ENCODE measurements at places on chromosomes 3 and 15.

DNA sequence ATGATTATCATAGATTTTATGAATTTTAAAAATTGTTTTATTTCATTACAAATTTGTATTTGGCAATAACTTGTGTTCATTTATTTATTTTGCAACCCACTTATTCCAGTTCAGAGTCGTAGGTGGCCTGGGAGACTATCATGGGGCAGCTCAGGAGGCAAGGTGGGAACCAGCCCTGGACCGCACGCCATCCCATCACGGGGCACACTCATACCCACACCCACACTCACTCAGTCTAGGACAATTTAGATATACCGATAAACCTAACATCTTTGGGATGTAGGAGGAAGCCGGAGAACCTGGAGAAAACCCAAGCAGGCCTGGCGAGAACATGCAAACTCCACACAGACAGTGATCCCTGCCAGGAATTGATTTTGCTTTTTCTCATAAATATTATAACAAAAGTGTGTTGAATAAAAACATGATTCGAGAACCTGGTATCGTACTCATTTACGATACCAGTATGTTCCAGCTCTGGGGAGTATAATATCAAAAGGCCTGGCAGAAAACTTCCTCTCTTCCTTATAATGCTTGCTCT lies 205.3 kb downstream of the NFKBIZ start:
- no peak for DNase-seq

GRCh38 chr15:101488300-101489164 lies 975 bp downstream of the PCSK6 start:
- DNase-seq, result no peak

DNA sequence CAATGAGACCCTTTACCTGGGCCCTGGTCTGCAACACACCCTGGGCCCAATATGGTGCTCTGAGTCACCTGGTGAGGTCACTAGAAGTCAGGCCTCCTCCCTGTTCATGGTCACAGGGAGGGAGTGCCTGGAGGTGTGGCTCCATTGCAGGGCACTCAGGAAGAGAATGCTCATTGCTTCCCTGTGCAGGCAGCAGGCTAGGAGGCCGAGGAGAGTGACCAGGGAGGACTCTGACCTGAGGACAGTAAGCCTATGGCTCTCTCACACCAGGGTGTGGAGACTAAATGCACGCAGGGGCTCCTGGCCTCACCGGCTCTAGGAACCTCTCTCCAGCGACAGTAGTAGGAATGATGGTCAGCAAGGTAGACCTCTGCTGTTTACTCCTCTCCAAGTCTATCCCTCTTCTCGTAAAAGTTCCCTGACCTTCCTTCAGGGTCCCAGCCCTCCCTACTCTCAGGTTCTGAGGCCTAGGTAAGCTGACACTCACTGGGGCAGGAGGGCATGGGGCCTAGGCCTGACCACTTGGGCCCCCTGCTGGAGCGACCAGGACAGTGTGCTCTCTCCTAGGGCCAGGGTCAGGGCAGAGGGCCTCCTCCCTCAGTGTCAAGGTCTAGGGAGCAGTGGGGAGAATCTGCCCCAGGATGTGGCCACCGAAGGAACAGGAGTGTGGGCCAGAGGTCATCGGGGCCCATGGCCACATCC lies 9.6 kb upstream of the SLCO2A1 start:
- DNase-seq, result no peak

- no peak for DNase-seq
Observed at GRCh38 chr3:149417727-149418126, 40.3 kb upstream of the TM4SF1 start.

DNA sequence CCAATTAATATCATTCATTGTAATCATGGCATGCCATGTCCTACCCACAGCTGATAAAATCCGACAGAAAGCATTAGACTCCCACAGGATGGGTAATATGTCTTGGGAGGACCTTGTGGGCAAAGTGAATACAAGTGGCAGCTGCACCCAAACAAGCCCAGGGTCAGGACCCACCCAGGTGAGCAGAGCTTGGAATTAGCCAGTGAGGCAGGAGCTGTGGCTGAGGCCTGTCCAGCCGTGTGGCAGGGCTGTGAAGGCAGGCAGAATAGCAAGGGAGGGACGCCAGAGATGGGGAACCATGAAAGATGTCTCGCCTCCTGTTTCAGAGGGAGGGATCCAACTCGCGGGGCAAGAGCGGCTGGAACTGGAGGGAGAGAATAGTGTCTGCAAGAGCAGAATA lies 74.5 kb downstream of the PPCDC start:
- no peak for DNase-seq

DNA sequence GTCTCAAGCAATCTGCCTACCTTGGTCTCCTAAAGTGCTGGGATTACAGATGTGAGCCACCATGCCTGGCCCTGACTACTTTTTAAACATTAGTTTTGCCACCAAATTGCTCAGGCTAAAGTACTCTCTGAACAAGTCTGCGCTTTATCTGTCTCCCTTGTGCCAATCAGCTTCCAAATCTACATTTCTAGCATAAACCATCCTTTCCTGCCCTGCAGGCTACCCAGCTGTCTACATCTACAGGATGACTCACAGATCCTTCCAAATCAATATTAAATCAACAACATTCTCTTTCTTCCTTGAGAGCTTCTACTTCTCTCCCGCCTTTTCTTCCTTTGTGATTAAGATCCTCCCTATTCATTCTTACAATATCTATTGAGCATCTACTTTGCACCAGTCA lies 16.0 kb upstream of the ATOSA start:
- DNase-seq, result no peak

DNA sequence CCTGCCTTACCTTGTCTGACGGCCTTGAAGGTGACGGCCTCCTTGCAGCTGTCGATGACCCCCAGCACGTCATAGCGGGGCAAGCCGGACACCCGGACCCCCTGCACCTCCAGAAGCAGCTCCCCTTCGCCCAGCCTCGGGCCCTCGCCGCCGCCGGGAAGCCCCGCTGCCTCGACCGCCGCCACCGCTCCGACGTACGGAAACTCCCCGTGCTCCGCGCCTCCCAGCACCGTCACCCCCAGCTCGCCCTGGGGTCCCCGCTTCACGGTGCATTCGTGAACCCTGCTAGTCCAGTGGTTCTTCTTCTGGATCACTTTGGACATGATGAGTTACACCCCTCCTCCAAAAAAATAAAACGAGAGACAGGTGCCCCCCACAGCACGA lies 740 bp downstream of the MAGI1 start:
- DNase-seq, result no peak

DNA sequence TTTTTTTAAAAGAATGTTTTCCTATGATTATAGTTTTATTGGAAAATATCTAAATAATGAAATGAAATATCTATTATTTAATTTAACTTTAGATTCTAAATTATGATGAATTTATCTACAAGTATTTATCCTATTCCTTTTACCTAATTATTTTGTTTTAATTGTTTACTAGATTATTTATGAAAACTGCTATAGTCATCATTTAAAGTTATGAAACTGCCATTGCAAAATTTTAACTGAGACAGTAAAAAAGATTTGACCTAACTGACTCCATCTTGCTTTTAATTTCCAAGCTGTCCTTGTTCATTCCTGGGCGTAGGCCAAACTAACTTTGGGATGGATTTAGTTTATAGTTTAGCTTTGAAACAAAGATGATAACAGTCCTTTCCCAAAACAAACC lies 25.9 kb upstream of the FAM3D start:
- no peak for DNase-seq

- DNase-seq, result no peak
Observed at GRCh38 chr3:15499536-15499935, 22.0 kb downstream of the COLQ start.

DNA sequence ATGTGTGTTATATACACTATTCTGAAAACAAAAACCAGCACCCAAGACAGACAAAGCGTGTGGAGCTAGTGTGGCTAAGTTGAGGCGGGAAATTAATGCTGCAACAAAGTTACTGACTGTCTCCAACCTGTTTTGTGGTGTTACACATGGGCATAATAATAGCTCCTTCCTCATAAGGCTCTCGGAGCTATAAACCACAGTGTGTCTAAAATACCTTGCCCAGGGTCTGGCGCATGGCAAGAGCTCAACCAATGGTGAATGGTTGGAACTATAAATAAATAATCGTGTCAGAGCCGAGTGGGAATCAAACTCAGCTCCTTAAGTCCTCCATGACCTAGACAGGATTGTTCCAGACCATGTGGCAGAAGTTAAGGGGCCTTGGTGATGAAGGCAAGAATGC lies 35.9 kb upstream of the TFRC start:
- DNase-seq, result no peak

- DNase-seq, result no peak
Observed at GRCh38 chr3:78754066-78754743, 1013.6 kb downstream of the ROBO1 start.

DNA sequence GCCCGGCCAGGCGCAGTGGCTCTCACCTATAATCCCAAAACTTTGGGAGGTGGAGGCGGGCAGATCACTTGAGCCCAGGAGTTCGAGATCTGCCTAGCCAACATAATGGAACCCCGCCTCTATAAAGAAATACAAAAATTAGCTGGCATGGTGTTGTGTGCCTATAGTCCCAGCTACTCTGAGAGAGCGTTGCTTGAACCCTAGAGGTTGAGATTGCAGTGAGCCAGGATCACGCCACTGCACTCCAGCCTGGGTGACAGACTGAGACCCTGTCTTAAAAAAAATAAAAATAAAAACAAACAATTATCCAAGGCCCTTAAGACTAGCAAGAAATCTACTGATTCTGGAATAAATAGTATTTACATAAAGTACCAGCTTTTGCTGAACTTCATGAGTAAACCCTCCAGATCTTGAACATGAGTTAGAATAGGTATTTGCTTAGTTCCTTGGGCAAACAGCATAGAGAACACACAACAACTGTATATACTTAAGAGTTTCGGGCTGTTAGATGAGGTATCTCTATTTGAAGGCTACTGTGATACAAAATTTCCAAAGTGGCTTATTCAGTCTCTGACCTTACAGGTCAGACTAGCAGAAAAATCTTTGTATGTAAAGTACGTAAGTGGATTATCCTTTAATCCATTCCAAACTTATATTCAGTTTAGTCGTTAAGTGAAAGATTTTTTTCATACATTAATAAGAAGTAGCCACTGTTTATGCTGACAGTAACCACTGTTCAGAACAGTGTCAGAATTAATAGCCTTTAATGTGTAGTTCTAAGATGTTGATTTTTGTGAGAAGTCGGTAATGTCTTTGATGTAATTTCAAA lies 171.1 kb upstream of the CGNL1 start:
- no peak for DNase-seq

DNA sequence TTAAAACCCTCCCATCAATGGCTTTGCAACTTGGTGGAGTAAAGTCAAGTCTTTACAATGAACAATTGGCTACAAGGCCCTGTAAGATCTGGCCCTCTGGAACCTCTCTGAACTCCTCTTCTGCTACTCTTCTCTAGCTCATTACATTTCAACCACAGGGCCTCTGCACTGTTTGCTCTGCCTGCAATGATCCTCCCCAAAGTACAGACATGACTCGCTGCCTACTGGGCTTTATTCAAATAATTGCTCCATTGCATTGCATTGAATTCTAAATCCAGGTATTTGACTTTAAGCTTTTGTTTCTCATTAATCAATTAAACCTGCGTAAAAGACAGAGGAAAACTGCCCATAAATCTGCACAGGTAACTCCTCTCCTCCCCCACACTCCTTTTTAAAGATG lies 96.7 kb downstream of the CD47 start:
- no peak for DNase-seq

GRCh38 chr3:191781044-191781443 lies 320.1 kb downstream of the PYDC2 start:
- no peak for DNase-seq

GRCh38 chr3:37864904-37865303 lies 3.2 kb downstream of the CTDSPL start:
- DNase-seq, result no peak

DNA sequence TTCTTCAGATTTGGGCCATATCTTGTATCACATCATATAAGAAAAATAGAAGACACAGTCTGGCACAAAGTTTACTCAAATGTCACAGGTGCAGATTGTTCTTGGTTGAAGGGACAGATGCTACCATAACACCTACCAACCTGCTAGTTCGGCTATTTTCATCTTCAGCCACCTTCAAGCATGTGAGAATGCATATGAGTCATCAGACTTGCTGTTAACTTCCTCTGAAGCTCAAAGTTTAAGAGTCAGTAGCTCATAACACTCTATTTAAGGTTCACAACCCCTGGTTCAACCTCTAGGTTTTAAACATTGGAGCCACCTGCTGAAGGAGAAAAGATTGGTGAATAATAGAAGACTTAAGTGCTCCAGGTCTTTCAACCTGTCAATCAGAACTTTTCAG lies 522.8 kb downstream of the NLGN1 start:
- no peak for DNase-seq

DNA sequence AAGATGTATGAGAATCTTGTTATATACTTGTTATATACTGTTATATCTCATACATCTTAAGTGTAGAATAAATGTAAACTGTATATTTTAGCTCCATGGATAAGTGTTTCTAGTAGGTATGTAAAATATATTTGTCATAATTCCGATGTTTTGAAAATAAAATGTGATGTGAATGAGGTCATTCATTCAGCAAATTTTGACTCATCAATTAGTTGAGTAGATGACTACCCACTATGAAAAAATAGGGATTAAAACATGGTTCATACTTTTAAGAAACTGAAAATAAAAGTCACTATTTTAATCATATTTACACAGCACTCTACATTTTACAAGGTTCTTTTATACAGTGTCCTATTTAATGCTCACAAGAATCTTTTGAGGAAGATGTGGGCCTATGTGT lies 28.4 kb upstream of the CNTN3 start:
- no peak for DNase-seq

DNA sequence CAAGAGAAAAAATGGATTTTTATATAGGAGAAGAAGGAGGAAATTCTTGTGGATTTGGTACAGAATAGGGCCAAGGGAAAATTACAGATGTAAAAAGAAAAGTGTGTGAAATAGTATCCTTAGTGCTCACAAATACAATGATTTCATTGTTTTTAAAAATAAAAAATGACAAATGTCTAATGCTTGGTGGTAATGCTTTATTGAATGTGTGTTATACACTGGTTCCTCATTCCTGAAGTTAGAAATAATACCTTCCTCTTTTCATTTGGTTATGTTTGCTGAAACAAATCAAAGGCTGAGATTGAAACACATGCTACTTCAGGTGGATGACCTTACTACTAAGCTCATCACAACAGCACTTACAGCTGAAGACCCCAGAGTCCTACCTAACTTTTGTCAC lies 37.7 kb upstream of the CCR2 start:
- DNase-seq, result no peak

DNA sequence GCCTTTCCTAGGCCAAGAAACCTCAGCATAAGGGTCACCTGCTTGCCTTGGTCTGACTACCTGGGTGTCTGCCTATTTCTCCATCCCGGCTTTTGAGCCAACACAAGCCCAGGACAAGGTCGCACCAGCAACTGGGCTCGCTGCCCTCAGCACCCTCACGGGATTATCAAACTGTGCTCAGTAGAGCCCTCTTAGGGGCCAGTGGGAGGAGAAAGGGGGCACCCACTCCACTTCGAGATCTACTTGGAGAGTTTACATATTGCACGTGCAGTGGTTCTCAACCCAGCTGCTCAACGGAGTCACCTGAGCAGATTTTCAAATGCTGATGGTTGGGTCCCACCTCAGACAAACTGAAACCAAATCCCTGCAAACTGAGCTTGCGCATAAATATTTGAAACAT lies 31.1 kb downstream of the TSPAN3 start:
- no peak for DNase-seq

GRCh38 chr3:170301405-170301804 lies 56.1 kb upstream of the SKIL start:
- DNase-seq, result no peak

All from activated CD8-positive, alpha-beta memory T cell treated with anti-CD3 and anti-CD28 coated beads for 48 hours (primary cell).